ENCODE measurements at places on chromosomes 4 and X.

DNA sequence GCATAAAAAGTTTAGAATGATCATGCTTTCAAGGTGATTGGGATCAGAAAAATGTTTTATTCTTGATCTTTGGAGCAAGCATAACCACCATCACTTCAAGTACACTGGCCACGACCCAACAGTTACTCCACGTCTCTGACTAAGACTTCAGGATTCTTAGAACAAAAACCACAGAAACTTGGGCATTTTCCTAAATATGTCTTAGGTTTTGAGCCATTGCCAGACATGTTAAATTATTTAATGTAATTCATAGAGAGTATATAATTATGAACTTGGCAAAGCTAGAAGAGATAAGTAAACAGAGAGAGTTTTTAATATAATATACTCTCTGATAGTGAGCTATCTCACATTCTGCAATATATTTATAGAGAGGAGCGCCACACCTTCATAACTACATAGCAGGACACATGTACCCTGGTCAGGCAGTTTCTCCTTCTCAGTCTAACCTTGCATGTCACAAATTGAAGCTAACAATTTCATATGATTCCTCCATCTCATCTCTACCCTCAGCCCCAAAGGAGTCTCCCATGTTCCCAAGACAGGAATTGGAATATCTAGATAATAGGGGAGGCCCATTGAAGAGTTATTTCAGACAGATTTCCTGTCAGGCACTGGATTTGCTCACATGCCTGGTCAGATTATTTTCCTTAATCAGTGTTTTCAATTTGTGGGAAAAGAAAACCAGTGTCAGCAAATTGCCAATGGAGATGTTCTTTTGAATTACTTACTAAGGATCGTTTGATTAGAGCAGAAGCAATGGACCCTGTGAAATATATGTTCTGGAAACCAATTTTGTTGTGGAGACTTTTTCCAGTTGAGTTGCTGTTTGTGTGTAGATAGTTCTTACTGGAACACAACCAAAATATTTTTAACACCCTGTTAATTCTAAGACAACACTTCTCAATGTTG is 61.7 kb upstream of the GUCY1A1 start:
- no peaks in the 10 kb centered on the region for H3K36me3 ChIP-seq
- peaks cover 13% of the 10 kb centered on the region for H3K4me1 ChIP-seq
- H3K27ac ChIP-seq: no peak overlapping the region
- no peak overlapping the region for H3K4me3 ChIP-seq

- no peak overlapping the region for H3K27ac ChIP-seq
- H3K27me3 ChIP-seq: no peaks in the 10 kb centered on the region
- no peak overlapping the region for H3K4me3 ChIP-seq
- H3K4me1 ChIP-seq: peaks cover 4% of the 10 kb centered on the region
Measured at GRCh38 chr4:152257601-152258066, 278.3 kb downstream of the FBXW7 start.

DNA sequence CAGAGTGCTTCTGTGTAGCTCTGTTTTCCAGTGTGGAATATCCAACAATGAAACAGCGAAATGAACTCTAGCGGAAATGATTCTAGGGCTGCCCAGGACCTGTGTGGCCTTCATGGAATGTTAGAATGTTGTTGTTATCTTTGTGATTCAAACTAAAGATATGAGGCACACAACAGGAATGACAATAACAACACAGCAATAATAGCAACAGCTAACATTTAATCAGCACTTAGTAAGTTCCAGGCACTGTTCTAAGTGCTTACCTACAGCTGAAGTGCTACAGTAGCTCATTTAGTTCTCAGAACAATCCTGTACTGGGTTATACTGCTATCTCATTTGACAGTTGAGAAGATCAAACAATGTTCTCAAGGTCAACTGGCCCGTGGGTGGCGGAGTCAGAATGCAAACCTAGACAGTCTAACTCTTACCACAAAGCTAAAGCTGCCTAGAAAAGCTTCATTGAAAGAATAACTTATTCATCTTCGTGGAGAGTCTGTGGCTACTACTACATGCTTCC is 63.7 kb downstream of the MAML3 start:
- no peak overlapping the region for H3K4me3 ChIP-seq
- H3K27ac ChIP-seq: no peak overlapping the region
- H3K27me3 ChIP-seq: no peaks in the 10 kb centered on the region
- no peak for DNase-seq

DNA sequence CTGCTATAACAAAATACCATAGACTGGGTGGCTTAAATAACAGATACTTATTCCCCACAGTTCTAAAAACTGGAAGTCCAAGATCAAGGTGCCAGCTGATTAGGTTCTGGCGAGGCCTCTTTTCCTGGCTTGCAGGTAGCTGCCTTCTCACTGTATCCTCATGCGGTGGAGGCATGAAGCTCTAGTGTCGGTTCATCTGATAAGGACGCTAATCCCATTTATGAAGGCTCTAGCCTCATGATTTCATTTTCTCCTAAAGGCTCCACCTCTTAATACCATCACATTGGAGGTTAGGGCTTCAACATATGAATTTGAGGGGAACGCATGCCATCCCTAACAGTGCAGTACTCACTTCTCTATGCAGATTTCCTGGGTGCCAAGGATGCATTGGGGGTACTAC is 57.9 kb upstream of the STIM2 start:
- H3K27ac ChIP-seq: no peak overlapping the region
- H3K36me3 ChIP-seq: no peaks in the 10 kb centered on the region
- H3K27me3 ChIP-seq: no peaks in the 10 kb centered on the region
- peaks cover 2% of the 10 kb centered on the region for H3K4me1 ChIP-seq
- no peak for DNase-seq
- H3K4me3 ChIP-seq: no peak overlapping the region

GRCh38 chrX:41118156-41118555 is 32.9 kb downstream of the USP9X start:
- no peaks in the 10 kb centered on the region for H3K36me3 ChIP-seq
- H3K4me3 ChIP-seq: no peak overlapping the region
- no peaks in the 10 kb centered on the region for H3K27me3 ChIP-seq
- H3K27ac ChIP-seq: no peak overlapping the region

- no peaks in the 10 kb centered on the region for H3K4me1 ChIP-seq
- no peaks in the 10 kb centered on the region for H3K36me3 ChIP-seq
- H3K27me3 ChIP-seq: no peaks in the 10 kb centered on the region
- H3K27ac ChIP-seq: no peak overlapping the region
- H3K4me3 ChIP-seq: no peak overlapping the region
Measured at GRCh38 chr4:120616041-120616440, 306.5 kb downstream of the PRDM5 start.

DNA sequence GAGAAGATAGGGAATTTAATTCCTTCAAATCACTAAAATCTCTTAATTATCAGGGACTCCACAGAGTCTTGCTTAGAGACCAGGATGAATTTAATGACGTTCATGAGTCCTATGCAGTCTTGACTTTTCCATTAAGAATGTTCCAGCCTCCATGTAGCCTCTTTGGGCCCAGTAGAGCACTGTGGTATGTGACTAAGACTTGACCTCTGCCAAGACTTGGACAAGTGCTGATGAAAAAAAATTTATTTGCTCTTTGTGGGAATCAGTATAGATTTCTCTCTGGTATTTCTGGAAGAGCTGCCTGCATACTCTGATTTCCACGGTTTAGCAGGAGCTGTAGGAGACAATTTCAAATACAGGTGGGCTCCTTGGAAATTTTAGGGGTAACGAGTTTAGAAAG is 40.6 kb downstream of the CHRDL1 start:
- H3K36me3 ChIP-seq: no peaks in the 10 kb centered on the region
- H3K4me1 ChIP-seq: no peaks in the 10 kb centered on the region
- H3K27me3 ChIP-seq: peaks cover 1% of the 10 kb centered on the region
- no peak overlapping the region for H3K4me3 ChIP-seq
- H3K27ac ChIP-seq: no peak overlapping the region
- DNase-seq: no peak

GRCh38 chrX:154738011-154738738 is 12.7 kb downstream of the GAB3 start:
- H3K4me3 ChIP-seq: no peak overlapping the region
- DNase-seq: peak; percentile 84
- no peaks in the 10 kb centered on the region for H3K4me1 ChIP-seq
- no peaks in the 10 kb centered on the region for H3K36me3 ChIP-seq
- no peak overlapping the region for H3K27ac ChIP-seq
- no peaks in the 10 kb centered on the region for H3K27me3 ChIP-seq

- H3K4me3 ChIP-seq: no peak overlapping the region
- no peaks in the 10 kb centered on the region for H3K27me3 ChIP-seq
- no peak overlapping the region for H3K27ac ChIP-seq
- no peak for DNase-seq
- H3K4me1 ChIP-seq: no peaks in the 10 kb centered on the region
Measured at GRCh38 chr4:107977966-107978705, 11.6 kb upstream of the HADH start.

GRCh38 chrX:132227383-132228112 is 8.3 kb upstream of the RAP2C start:
- H3K4me1 ChIP-seq: no peaks in the 10 kb centered on the region
- no peaks in the 10 kb centered on the region for H3K36me3 ChIP-seq
- no peaks in the 10 kb centered on the region for H3K27me3 ChIP-seq

- no peaks in the 10 kb centered on the region for H3K27me3 ChIP-seq
- H3K4me3 ChIP-seq: no peak overlapping the region
- H3K36me3 ChIP-seq: no peaks in the 10 kb centered on the region
- no peak overlapping the region for H3K27ac ChIP-seq
- DNase-seq: no peak
Measured at GRCh38 chr4:139596684-139597279, 40.8 kb upstream of the SETD7 start.

GRCh38 chr4:54588404-54588803 is 69.4 kb upstream of the KIT start:
- H3K4me1 ChIP-seq: peaks cover 4% of the 10 kb centered on the region
- H3K4me3 ChIP-seq: no peak overlapping the region
- DNase-seq: no peak
- H3K36me3 ChIP-seq: no peaks in the 10 kb centered on the region

GRCh38 chr4:53321151-53321983 is 44.5 kb downstream of the SCFD2 start:
- H3K36me3 ChIP-seq: no peaks in the 10 kb centered on the region
- H3K27ac ChIP-seq: no peak overlapping the region
- no peak overlapping the region for H3K4me3 ChIP-seq
- peak; percentile 78 for DNase-seq
- H3K27me3 ChIP-seq: no peaks in the 10 kb centered on the region
- no peaks in the 10 kb centered on the region for H3K4me1 ChIP-seq

DNA sequence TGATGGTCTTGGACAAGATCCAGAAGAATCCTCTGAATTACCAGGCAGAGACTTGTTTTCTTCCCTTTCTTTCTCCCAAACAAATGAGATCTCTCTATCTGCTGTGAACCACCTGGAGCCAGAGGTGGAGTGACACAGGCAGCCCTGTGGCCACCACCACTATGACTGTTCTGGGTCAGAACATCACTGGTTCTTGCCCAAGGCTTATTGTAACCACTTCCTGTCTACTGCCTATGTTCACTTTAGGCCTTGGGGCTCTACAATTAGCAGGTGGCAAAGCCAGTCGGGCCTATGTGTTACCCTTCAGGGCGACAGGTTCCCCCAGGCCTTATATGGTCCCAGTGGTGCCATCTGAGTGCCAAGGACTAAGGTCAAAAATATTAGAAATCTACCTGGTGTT is 161.2 kb downstream of the GLUD2 start:
- no peaks in the 10 kb centered on the region for H3K4me1 ChIP-seq
- H3K27me3 ChIP-seq: no peaks in the 10 kb centered on the region
- no peak for DNase-seq
- no peak overlapping the region for H3K27ac ChIP-seq

DNA sequence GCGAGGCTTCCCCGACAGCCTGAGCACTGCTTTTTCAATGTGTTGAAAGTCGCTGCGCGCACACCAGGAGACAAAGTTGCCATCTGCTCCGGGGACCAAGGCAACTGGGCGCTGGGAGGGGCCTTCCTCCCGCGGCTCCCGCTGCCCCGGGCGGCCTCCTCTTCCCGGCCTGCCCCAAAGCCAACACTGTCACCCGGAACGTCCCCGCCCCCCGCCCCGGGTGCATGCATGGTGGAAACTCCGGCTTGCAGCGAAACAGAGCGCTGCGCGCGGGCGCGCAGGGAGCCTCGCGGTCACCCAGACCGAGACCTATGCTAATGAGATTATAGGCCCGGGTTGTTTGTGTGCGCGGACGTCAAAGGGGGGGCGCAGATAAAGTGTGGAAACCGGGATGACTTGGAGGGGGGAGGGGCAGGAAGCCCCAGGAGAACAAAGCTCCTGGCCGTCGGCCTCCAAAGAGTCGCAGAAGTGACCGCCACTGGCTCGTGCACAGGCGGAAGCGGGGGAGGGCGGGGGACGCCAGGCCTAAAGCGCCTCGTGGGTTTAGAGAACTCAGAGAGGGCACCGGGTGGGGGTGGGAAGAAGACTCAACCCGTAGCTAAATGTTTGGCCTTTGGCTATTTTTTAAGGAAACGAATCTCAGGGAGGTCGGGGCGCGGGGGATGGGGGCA is 88.8 kb downstream of the BCOR start:
- DNase-seq: peak; percentile 41
- H3K4me3 ChIP-seq: peak overlapping the region; percentile 7
- H3K36me3 ChIP-seq: no peaks in the 10 kb centered on the region

GRCh38 chrX:136863826-136864225 is 16.7 kb downstream of the RBMX start:
- H3K27me3 ChIP-seq: no peaks in the 10 kb centered on the region
- H3K36me3 ChIP-seq: peaks cover 26% of the 10 kb centered on the region
- no peak for DNase-seq
- H3K4me1 ChIP-seq: no peaks in the 10 kb centered on the region

GRCh38 chr4:80459918-80460473 is 124.5 kb downstream of the CFAP299 start:
- no peak overlapping the region for H3K27ac ChIP-seq
- H3K4me1 ChIP-seq: no peaks in the 10 kb centered on the region
- no peak overlapping the region for H3K4me3 ChIP-seq
- no peaks in the 10 kb centered on the region for H3K27me3 ChIP-seq

DNA sequence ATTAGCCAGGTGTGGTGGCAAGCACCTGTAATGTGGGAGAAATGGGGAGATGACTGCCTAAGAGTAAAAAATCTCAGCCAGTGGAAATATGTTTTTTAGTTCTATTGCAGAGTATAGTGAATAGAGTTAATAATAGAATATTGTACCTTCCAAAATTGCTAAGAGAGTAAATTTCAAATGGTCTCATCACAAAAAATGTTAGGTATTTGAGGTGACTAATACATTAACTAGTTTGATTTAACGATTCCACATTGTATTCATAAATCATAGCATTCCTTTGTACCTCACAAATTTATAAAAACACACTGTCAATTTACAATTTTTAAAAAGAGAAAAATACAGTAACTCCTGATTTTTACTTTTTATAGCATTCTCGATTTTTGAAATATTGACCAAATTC is 681.5 kb upstream of the EPHA5 start:
- no peaks in the 10 kb centered on the region for H3K4me1 ChIP-seq
- H3K4me3 ChIP-seq: no peak overlapping the region
- H3K27ac ChIP-seq: no peak overlapping the region
- no peaks in the 10 kb centered on the region for H3K36me3 ChIP-seq
- DNase-seq: no peak
- H3K27me3 ChIP-seq: no peaks in the 10 kb centered on the region

DNA sequence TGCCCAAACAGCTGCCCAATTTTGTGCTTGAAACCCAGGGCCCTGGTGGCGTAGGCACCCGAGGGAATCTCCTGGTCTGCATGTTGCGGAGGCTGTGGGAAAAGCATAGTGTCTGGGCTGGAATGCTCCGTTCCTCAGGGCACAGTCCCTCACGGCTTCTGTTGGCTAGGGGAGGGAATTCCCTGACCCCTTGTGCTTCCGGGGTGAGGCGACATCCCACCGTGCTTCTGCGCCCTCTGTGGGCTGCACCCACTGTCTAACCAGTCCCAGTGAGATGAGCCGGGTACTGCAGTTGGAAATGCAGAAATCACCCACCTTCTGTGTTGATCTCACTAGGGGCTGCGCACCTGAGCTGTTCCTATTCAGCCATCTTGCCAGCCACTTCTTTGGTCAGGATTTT is 399.4 kb upstream of the FTHL17 start:
- H3K36me3 ChIP-seq: no peaks in the 10 kb centered on the region
- no peaks in the 10 kb centered on the region for H3K27me3 ChIP-seq
- no peak for DNase-seq
- no peak overlapping the region for H3K4me3 ChIP-seq

Data from cardiac muscle cell (in vitro differentiated cells and primary cell).